ENCODE measurements at places on chromosomes 11 and 22. TPM values are rescaled to one million over a fixed set of nuclear protein-coding genes. Genes with fewer than 3 reads are reported as not detected.

Gene RPS3
- 1,106 TPM for polyA plus RNA-seq

Gene ROBO3
- 81.5 TPM for polyA plus RNA-seq

Gene HNRNPUL2
- polyA plus RNA-seq = 62.8 TPM

Gene MMP8
- not detected for polyA plus RNA-seq

Gene LRRC4C
- polyA plus RNA-seq = 33.8 TPM

Gene STK33
- polyA plus RNA-seq = 40.6 TPM

Gene NOX4
- polyA plus RNA-seq = 1.7 TPM

Gene PDE3B
- polyA plus RNA-seq = 12.8 TPM

Gene EMID1
- polyA plus RNA-seq = 24.4 TPM

Gene ENTHD1
- not detected for polyA plus RNA-seq

Gene RAB36
- 15.1 TPM for polyA plus RNA-seq

Gene OR52I1
- polyA plus RNA-seq = not detected

Gene SYCE3
- polyA plus RNA-seq = not detected

Gene PIH1D2
- polyA plus RNA-seq = 9.3 TPM

Gene SYT13
- polyA plus RNA-seq = 65.7 TPM

Gene FIBIN
- polyA plus RNA-seq = 97.6 TPM

Gene PANX3
- polyA plus RNA-seq = not detected

Gene TCIRG1
- 15.3 TPM for polyA plus RNA-seq

Gene SOX10
- polyA plus RNA-seq = 264 TPM

Gene TOMT
- polyA plus RNA-seq = not detected

Gene APOL4
- 9.2 TPM for polyA plus RNA-seq

Gene QSER1
- 19.6 TPM for polyA plus RNA-seq

Gene SPDYC
- polyA plus RNA-seq = 0.17 TPM

Gene LARGE1
- polyA plus RNA-seq = 45.6 TPM

Gene GNG3
- 288 TPM for polyA plus RNA-seq

Gene POLR2F
- polyA plus RNA-seq = 120 TPM

Gene LRRC55
- 39.3 TPM for polyA plus RNA-seq

Gene ART1
- not detected for polyA plus RNA-seq

Gene CCDC116
- polyA plus RNA-seq = 1.1 TPM

Gene OR5P2
- polyA plus RNA-seq = not detected

Gene MPPED2
- polyA plus RNA-seq = 71.0 TPM

Gene OR4S2
- not detected for polyA plus RNA-seq

Gene HBB
- 148 TPM for polyA plus RNA-seq

Gene ADAMTS8
- polyA plus RNA-seq = 4.5 TPM

Gene STX3
- polyA plus RNA-seq = 12.2 TPM

Gene RPS25
- 714 TPM for polyA plus RNA-seq

Gene F2
- not detected for polyA plus RNA-seq

Gene PLEKHB1
- polyA plus RNA-seq = 128 TPM
